CD4-positive, alpha-beta T cell treated with Interleukin-4 for 4 hours (primary cell): ENCODE measurements at places on chromosomes 7 and 10.

DNA sequence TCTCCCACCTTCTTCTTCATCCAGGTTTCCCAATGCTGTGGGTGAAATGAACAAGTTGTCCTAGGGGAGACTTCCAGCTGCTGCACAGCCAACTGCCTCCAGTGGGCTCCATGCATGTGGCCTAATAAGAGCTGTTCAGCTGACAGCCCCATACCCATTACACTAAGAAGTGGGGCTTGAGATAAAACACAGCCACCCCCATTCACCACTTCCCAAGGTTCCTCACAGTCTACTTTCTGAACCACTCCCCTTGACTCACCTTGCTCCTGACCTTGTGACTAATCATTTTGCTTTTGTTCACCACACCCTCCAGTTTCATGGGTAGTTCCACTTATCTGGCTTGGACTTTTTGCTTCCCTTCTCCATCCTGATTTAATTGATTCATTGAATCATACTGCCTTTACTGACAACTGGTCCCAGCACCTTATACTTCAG is 119.3 kb downstream of the CABCOCO1 start:
- DNase-seq: no peak

DNA sequence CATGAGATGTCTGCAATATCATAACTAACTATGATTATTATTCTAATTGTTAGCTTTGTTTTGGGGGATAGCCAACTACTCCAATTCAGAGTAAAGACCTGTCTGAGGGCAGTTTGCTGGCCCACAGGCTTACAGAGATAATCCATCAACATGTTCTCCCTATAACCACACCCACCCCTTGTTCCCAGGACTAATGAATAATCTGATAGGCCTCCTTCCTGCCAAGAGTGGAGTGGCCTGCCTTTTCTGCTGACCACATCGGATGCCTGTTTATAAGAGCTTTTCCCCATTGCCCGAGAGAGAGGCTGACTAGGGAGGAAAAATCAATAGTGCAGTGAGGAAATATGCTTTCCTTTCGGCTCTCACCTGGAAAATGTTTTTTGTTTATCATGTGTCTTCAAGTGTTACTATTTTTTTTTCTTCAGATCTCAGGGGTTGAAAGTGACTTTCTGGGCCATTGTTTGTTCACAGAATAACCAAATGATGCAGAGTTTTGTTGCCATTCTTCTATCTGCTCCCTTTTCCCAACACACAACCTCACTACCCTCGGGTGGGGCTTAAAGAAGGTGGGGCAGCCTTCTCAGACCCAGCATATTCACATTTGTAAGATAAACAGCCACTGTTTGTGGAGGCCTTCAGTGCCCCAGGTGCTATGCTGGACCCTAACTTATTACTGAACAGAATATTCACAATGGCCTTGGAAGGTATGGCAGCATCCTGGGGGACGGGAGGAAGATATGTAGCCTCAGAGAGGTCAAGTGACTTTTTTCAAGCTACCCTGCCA is 38.4 kb downstream of the PLPP4 start:
- no peak for DNase-seq

GRCh38 chr7:125390981-125391380 is 461.4 kb upstream of the POT1 start:
- DNase-seq: no peak

- no peak for DNase-seq
Observed at GRCh38 chr7:55362927-55363326, 2.2 kb upstream of the LANCL2 start.

- DNase-seq: no peak
Observed at GRCh38 chr7:37770838-37771237, 77.6 kb upstream of the NME8 start.

DNA sequence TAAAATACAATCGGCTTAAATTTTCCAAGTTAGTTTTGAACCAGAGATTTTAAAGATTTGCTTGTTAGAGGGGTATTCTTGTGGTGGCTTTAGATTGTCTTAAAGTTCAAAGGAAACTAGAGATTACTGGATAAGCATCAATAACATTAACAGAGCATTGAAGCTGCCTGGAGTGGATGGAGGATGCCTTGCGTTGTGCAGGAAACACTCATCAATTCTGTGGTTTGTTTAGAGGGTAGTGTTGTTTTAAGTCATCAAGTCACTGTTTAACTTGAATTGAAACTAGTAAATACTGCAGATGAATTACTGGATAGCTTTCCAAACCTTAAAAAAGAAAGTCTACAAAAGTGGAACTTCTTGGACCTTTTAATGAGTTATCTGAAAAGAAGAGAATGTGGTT is 218.6 kb downstream of the CELF2 start:
- DNase-seq: peak; percentile 61

- DNase-seq: no peak
Observed at GRCh38 chr7:34090816-34091215, 185.5 kb downstream of the BMPER start.

GRCh38 chr10:132838346-132838970 is 52.5 kb upstream of the NKX6-2 start:
- no peak for DNase-seq

- no peak for DNase-seq
Observed at GRCh38 chr7:45446195-45446944, 127.8 kb upstream of the ADCY1 start.

- no peak for DNase-seq
Observed at GRCh38 chr7:79930604-79931003, 204.0 kb upstream of the GNAI1 start.
